ENCODE measurements at places on chromosomes 3 and 15. TPM values are rescaled to one million over a fixed set of nuclear protein-coding genes. Genes with fewer than 3 reads are reported as not detected.

TRIM59 gene
- 4.3 TPM for total RNA-seq

DNA sequence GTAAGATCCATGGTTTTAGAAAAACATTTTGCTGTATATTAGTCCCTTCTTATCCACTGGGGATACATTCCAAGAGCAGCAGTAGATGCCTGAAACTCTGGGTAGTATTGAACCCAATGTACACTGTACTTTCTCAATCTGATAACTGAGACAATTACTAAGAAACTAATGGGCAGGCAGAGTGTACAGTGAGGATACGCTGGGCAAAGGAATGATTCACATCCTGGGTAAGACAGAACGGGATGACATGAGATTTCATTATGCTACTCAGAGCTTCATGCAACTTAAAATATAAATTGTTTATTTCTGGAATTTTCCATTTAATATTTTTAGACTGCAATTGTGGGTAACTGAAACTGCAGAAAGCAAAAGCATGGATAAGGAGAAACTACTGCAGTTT, 46.2 kb upstream of the TEX55 start:
- no peak for DNase-seq

SLC6A1 gene
- 6.8 TPM for total RNA-seq

TMCC1 gene
- total RNA-seq, result 14.6 TPM

DNA sequence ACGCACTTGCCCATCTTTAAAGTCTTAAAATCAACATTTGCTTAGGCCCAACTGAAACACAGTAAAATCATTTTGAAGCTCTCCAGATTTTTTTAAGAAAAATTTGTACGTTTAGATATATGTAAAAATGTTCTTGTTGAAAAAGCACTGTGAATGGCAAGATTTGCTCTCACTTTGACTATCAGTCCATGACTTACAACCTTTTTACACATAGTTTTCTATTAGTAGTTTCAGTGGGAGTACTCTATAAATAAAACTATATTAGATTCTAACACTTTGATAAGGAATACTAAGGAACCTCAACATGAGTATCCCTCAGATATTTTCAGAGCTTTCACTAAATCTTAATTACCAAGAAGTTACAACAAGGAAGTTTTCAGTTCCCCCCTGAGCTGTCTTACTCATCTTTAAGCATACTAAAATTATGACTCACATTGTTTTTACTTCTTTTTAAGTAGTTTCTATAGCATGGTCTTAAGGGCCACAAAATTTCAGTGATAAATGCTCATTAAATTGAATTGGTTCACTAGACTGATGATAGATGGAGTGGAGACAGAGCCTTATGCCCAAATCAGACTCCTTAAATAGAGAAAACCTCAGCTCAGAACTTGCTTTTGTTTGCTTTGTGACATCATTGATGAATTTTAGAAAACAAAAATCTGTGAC, 31.6 kb upstream of the RAP2B start:
- no peak for DNase-seq

- DNase-seq, result no peak
These were observed at the start of gene ANKRD28 for GRCh38 chr3:15797642-15798303. Gene ANKRD28 (minus strand): TSS chr3:15797979. CDS start chr3:15796521, 1,458 bp downstream.

GRCh38 chr3:170730071-170730812, 139.8 kb downstream of the RPL22L1 start:
- DNase-seq, result no peak

RBP2 gene
- total RNA-seq, result not detected

GRCh38 chr15:101004500-101004899, 85.3 kb downstream of the LRRK1 start:
- peak; percentile 24 for DNase-seq

Data from suprapubic skin (tissue), 4 donors.